Right ventricle myocardium inferior (tissue), 1 donor: ENCODE measurements at places on chromosomes 6 and 20.
A peak's percentile ranks its signal among the peaks of the same experiment; 100 is the strongest.

GRCh38 chr6:14957355-14958059 is 288.4 kb upstream of the JARID2 start:
- DNase-seq: no peak

GRCh38 chr20:23541776-23542175 is 26.5 kb downstream of the CST9L start:
- DNase-seq: no peak

DNA sequence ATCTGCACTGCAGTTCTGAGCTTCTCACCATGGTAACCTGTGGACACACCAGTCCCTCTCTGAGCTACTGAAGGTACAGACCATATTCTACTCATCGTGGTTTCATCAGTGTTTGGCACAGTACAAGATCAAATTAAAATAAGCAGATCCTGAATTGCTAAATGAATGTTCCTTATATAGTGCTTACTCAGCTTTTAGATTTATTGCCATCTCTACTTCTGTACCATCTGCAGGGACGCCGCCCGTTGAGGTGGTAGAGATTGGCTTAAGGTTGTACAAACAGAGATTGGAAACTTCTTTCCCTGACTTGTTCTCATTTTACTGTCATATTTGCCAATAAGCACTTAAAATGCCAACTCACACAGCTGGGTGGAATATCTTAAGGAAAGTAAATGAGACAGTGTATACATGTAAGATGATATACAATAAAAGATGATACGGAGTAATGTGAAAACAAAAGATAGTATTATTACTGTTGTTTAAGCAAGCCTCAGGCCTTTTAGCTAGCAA is 223.4 kb upstream of the FOXQ1 start:
- no peak for DNase-seq

DNA sequence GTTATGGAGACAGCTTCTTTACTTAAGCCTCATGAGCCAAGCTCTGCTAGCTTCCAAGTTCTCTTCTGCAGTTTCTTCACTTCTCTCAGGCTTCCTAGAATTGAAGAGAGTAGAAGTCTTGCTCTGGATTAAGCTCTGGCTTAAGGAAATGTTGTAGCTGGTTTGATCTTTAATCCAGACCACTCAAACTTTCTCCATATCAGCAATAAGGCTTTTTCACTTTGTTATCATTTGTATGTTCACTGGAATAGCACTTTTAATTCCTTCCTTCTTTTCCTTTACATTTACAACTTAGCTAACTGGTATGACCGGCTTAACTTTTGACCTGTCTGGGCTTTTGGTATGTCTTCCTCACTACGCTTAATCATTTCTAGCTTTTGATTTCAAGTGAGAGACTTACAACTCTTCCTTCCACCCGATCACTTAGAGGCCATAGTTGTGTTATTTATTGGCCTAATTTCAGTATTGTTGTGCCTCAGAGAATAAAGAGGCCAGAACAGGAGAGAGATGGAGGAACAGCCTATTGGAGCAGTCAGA is 236.6 kb upstream of the BMP2 start:
- DNase-seq: no peak

GRCh38 chr20:53091789-53092188 is 119.6 kb downstream of the TSHZ2 start:
- no peak for DNase-seq

GRCh38 chr6:2063547-2063946 is 181.9 kb downstream of the GMDS start:
- no peak for DNase-seq

- DNase-seq: no peak
Observed at GRCh38 chr6:140346428-140346827, 972.0 kb upstream of the CITED2 start.

- DNase-seq: no peak
Observed at GRCh38 chr6:104506429-104506828, 353.3 kb downstream of the HACE1 start.

- no peak for DNase-seq
Observed at GRCh38 chr20:25221592-25222460, 26.1 kb upstream of the PYGB start.

DNA sequence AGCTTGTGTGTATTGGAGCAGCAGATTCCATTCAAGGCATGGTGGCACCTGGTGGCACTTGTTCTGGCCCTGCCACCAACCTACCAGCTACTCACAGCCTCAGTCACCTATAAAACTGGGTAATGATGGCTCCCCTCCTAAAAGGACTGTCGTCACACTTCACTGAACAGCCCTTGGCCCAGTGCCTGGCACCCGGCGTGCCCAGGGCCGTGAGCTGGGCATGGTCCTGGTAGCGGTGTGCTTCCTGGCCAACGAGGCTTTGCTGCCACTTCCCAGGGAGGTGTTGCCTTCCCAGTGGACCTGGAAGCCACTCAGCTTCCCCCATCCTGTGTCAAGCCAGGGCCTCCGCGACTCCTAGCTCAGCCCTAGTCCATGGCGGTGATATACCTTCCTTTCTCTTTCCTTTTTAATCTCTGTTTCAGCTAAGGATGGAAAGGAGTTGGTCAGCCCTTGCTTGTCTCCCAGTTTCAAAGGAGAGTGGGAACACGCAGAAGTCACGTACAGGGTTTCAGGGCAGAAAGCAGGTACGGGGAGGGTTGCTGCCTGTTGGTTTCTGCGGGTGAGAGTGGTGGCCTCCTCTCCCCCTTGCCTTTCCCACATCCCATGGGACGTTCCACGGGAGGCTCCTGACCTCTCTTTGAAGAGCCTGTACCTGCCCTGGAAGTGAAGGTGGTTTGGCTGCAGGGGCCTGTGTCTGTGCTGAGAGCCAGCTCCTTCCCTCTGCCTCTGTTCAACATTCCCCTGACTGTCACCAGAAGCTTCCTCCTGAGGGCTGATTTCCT is 25.5 kb downstream of the ENTPD6 start:
- DNase-seq: no peak

DNA sequence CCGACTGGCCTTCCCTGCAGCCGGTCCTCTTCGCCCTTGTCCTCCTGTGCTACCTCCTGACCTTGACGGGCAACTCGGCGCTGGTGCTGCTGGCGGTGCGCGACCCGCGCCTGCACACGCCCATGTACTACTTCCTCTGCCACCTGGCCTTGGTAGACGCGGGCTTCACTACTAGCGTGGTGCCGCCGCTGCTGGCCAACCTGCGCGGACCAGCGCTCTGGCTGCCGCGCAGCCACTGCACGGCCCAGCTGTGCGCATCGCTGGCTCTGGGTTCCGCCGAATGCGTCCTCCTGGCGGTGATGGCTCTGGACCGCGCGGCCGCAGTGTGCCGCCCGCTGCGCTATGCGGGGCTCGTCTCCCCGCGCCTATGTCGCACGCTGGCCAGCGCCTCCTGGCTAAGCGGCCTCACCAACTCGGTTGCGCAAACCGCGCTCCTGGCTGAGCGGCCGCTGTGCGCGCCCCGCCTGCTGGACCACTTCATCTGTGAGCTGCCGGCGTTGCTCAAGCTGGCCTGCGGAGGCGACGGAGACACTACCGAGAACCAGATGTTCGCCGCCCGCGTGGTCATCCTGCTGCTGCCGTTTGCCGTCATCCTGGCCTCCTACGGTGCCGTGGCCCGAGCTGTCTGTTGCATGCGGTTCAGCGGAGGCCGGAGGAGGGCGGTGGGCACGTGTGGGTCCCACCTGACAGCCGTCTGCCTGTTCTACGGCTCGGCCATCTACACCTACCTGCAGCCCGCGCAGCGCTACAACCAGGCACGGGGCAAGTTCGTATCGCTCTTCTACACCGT is 6.1 kb downstream of the UBD start:
- DNase-seq: peak; percentile 90

DNA sequence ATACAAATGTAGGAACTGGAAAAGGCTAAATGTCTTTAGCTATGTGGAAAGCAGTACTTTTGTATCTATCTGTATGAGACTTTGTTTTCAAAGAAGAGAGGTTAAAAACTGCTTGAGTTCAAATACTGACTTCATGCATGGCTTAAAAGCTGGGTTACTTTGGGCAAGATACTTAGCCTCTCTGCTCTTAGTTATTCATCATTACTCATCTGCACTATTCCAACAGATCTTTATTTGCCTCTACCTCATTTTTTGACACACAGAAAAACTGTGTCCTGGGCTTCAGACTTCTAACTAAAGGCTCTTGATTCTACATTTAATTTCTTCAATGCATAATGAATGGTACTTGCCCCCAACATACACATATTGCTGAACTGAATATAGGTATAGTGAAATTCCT is 114.8 kb downstream of the DST start:
- no peak for DNase-seq

DNA sequence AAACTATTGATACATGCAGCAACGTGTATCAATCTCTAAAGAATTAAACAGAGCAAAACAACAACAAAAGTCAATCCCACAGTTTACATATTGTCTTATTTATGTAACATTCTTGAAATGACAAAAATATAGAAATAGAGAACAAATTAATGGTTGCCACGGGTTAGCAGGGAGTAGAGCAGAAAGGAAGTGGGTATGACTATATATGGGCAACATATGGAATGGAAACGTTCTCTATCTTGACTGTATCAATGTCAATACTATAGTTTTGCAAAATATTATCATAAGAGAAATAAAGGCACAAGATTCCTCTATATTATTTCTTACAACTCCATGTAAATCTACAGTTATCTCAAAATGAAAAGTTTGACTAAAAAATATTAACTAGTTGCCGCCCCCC is 12.8 kb downstream of the AK9 start:
- no peak for DNase-seq

DNA sequence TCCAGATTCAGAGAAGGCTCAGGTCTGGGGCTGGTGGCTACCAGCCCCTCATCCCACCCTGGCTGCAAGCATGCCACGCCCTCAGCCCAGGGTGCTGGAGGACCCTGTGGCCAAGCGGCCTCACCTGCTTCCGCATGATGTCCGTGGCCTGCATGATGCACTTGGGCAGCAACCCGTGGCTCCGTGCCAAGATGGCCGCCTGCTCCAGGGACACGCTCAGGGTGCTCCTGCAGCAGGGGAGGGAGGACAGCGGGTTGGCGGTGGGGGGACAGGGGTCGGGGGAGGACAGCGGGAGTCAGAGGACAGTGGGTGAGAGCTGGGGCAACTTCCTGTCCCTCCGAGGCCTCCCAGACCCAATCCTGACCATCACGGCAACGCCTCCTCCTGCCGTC is 200.1 kb downstream of the PREX1 start:
- DNase-seq: peak; percentile 60

DNA sequence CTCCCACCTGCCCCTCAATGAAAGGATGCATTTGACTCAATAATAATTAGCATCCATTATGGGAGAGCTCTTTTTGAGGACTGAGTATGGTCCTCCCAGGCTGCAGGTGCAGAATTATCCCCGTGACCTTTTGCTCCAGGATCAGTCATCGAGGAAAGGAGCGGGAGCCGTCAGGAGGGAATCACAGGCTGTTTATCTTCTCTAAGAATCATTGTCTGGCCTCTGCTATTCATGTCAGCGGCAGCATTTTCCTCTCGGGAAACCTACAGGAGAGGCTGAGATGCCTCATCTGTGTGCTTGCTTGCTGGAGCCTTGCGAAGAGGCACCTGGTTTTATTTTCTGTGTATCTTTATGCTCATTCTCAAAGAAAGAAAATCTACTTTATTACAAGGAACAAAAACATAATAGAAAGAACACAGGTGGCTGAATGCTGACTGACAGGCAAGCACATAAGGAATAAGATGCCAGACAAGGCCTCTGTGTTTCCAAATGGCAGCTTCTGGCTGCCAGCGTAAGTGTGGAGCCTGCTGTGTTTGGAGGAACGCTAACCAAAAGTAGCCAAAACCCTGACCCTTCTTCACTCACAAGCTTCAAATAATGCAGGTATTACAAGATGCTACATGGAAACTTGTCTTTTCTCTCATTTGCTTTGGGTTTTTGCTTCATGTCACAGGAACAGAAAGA is 539.1 kb upstream of the MARCKS start:
- no peak for DNase-seq

DNA sequence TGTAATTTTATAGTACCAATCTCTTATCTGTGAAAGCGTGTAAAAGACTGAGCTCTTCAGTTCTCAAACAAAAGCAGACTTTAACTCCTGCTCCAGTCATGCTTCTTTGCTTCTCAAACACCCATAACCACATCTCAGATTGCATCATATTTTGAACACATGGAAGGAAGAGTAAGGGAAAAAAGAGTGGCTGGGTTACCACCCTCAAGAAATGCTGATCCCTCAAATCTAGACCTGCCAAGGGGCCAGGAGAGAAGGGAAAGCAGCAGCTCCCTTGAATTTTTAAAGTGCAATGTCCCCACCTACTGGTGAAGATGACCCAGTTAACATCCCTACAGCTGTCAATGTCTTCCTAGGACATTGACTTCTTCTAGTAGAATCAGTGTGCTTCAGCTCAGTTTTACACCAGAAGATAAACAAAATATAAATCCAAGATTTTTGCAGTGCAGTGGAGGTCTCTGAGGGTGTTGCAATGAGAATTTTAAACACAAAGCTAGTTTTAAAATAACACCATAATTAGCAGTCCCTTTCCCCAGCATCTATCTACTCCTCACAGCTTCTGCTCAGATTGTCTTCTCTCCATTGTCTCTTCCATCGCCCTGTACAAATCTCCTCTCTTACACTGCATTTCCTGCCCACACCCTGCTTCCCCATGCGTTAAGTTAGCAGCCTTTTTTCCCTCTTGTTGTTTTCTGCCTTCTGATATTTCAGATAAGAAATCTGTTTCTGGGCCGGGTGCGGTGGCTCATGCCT is 22.6 kb upstream of the HLA-DQB2 start:
- no peak for DNase-seq

DNA sequence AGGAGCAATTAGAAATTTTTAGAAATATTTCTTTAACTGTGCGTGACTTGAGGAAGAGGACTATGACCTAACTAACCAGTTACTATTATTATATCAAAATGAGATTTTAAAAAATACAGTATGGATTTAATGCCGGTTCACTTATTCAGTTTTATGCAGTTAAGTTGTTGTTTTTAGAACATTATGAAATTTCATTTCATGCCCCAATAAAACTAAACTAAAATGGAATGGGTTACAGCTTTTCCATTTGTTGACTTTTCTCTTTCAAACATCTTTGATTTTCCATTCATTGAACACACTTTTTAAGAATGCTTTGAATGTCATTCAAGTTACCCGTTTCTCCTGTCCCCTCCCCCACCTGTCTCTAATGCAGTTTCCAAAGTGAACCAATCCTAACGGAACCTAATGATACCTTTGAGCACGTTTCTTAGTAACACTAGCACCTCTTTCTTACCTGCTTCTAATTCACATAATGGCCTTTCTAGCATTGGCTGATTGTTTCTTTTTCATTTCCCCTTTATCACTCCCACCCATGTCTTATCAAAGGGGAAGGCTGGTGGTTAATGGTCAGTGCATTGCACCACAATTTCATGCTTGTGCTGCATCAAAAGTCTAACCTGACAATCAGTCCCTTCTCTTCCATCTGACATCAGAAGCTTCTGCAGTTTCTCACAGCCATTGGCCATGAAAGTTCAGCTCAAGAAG is 262.2 kb upstream of the TAB2 start:
- no peak for DNase-seq

- peak; percentile 42 for DNase-seq
Observed at GRCh38 chr6:170188571-170189001, 102.3 kb downstream of the DLL1 start.

GRCh38 chr6:134063121-134063965 is 10.9 kb upstream of the SLC2A12 start:
- no peak for DNase-seq

- no peak for DNase-seq
Observed at GRCh38 chr20:3101737-3102574, 17.4 kb upstream of the AVP start.
